ENCODE measurements at places on chromosomes 1 and 21.

- DNase-seq = no peak
Measured at GRCh38 chr1:211318576-211319280, 7.9 kb upstream of the TRAF5 start.

- no peak for DNase-seq
Measured at GRCh38 chr1:165628147-165628822, 2.7 kb upstream of the MGST3 start.

GRCh38 chr21:31305888-31306287 lies 38.2 kb downstream of the TIAM1 start:
- no peak for DNase-seq

DNA sequence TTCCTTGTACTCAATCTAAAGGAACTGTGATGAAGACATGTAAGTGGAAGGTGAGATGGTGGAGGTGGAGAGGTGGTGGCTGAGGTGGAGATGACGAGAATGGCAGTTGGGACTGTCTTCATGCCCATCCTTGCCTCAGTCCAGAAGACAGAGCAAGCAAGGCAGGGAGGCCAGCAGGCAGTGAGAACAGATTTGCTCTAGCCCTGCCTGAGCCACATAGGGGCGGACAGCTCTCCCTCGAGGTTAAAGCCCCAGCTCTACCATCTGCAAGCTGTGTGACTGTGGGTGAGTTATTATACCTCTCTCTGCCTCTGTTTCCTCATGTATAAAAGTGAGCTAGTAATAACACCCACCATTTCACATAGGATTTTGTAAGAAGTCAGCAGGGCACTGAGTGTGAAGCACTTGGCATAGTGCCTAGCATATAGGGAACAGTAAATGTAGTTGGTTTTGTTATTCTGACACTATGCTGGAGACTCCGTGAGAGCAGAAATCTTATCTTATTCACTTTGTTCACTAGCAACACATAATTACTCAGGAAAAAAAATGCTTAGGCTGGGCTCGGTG lies 4.8 kb upstream of the FAM110D start:
- DNase-seq = no peak

DNA sequence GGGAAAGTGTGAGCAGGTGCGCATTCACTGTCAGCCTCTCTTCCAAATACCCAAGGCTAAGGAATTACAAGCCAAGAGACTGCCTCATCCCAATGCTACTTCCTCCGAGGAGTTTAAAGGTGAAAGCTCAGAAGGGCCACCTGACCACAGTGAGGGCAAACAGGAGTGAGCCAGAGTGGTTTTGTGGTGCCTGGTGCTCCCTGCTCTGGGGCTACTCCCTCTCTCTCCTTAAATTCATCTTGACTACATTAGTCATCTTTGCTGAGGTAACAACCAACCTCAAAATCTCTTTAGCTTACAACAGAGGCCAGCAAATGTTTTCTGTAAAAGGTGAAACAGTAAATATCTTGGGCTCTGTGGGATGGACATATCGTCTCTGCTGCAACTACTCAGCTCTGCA lies 14.2 kb upstream of the ZBTB8A start:
- DNase-seq = no peak

- no peak for DNase-seq
Measured at GRCh38 chr1:216984536-216984935, 261.3 kb upstream of the ESRRG start.

- no peak for DNase-seq
Measured at GRCh38 chr1:223473601-223474344, 80.6 kb downstream of the CCDC185 start.

GRCh38 chr1:214281720-214282629 lies 1.0 kb downstream of the SMYD2 start:
- no peak for DNase-seq

- DNase-seq = no peak
Measured at GRCh38 chr21:14977814-14978213, 87.0 kb downstream of the NRIP1 start.

GRCh38 chr1:33381977-33382376 lies 48.9 kb downstream of the PHC2 start:
- DNase-seq = no peak
